ENCODE measurements at places on chromosomes 5 and 9.

DNA sequence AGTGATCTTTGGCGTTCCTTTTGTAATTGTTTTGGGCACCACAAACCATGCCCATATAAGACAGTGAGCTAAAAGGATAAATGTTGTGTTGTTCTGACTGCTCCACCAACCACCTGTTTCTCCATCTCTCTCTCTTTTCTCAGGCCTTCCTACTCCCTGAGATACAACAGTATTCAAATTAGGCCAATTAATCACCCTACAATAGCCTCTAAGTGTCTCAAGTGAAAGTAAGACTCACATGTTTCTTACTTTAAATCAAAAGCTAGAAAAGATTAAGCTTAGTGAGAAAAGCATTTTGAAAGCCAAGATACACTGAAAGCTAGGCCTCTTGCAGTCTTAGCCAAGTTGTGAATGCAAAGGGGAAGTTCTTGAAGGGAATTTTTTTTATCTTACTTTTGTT, 268.8 kb upstream of the NREP start:
- DNase-seq, result no peak

DNA sequence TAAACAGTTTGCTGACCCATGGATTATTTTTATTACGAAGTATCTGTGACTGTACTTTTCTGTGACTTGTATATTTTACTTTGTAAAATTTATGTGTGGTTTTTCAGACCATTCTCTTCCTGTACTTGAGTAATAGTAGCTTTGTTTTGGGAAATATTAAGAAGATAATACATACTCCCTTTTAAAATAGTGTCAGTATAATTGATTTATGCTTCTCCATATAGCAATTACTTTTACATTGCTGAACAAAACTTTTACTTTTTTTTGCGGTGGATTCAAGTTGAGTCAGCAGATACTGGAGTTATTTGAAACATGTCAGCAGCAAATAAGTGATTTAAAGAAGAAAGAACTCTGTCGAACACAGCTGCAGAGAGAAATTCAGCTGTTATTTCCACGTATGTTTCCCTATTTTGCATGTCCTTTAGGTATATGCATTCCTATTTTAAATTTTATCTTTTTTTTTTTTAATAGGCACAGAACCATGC, 28.4 kb downstream of the TENT2 start:
- DNase-seq, result no peak

DNA sequence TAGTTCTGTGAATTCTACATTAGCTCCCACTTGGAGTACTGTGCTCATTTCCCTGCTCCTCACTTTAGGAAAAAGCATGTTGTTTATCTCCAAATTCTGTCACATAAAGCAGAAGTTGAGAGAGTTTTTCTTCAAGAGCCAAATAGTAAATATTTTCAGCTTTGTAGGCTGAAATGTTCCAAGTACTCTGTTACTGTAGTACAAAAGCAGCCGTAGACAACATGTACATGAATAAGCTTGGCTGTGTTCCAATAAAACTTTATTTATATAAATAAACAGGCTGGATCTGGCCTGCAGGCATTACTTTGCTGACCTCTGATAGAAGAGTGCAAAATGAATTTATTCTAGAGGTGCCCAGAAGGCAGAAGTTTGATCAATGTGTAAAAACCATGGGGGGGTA, 73.0 kb upstream of the AGXT2 start:
- DNase-seq, result no peak

- DNase-seq, result no peak
Measured at GRCh38 chr5:33738967-33739366, 152.8 kb downstream of the ADAMTS12 start.

- DNase-seq, result no peak
Measured at GRCh38 chr5:111252799-111253545, 28.8 kb downstream of the CAMK4 start.

- DNase-seq, result no peak
Measured at GRCh38 chr5:170312301-170312595, 14.7 kb upstream of the LCP2 start.

GRCh38 chr5:17991775-17992174, 357.5 kb downstream of the TAF11L14 start:
- no peak for DNase-seq

GRCh38 chr5:82222597-82223574, 55.3 kb downstream of the RPS23 start:
- DNase-seq, result no peak

GRCh38 chr5:139512786-139513390, 30.3 kb upstream of the STING1 start:
- no peak for DNase-seq

GRCh38 chr5:96434201-96434645, 1.2 kb upstream of the PCSK1 start:
- DNase-seq, result peak; percentile 48

GRCh38 chr9:116608064-116608463, 79.0 kb upstream of the TRIM32 start:
- DNase-seq, result no peak

- DNase-seq, result no peak
Measured at GRCh38 chr9:78326564-78326963, 29.6 kb downstream of the PSAT1 start.

DNA sequence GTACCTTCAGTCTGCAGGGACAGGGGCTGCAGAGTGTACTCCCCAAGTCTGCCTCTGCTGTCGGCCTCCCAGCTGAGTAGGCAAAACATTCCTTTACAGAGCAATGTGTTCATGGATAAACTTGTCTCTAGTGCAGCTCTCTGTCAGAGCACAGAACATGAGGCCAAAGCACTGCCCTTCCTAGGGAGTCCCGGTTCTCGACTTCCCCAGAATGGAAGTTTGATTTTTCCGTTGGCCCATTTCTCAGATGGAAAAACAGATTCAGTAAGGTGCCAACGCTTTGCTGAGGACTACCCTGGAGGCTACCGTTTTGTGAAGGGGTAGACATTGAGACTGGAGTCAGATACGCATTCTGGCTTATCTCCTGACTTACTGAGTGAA, 422 bp upstream of the TRIM32 start:
- DNase-seq, result no peak

GRCh38 chr5:73450672-73451223, 2.2 kb upstream of the FOXD1 start:
- no peak for DNase-seq
